ENCODE measurements at places on chromosomes 7 and 10.

DNA sequence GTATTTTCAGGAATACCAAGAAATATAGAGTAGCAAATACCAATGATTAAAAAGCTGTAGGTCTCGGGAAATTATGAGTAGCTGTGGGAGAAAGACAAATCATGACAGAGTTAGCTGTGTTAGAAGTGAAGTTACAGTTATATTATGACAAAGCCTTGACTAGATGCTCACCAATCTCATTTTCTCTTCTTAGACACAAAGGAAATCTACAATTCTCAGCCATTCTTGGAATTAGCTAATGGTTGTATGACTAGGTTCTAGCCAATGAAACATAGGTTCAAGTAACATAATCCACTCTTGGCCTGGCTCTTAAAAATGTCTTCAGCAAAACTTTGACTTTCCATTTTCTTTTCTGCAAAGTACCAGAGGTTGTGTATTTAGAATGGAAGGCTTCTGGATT, 228.8 kb upstream of the MTPN start:
- DNase-seq: no peak

GRCh38 chr7:94178230-94178629, 174.1 kb upstream of the BET1 start:
- DNase-seq: no peak

GRCh38 chr7:88027724-88028123, 93.7 kb downstream of the ADAM22 start:
- no peak for DNase-seq

- no peak for DNase-seq
These were observed 48.9 kb downstream of the CALD1 start for GRCh38 chr7:134828361-134828760.

DNA sequence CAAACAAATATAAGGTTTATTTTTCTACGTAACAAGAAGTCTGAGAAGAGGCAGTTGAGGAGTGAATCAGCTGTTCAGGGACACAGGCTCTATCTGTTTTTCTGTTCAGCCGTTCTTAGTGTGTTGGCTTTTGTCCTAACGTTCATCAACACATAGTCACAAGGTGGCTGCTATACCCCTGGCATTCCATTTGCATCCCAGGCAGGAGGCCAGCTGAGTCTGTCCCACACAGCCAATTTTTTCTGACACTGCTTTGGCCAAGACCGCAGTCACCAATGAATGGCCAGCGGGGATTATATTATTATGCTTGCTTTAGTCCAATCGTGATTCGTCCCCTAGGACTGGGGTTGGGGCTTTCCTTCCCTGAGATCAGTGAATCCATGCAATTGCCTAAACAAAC, 143.4 kb upstream of the CHST15 start:
- DNase-seq: no peak

DNA sequence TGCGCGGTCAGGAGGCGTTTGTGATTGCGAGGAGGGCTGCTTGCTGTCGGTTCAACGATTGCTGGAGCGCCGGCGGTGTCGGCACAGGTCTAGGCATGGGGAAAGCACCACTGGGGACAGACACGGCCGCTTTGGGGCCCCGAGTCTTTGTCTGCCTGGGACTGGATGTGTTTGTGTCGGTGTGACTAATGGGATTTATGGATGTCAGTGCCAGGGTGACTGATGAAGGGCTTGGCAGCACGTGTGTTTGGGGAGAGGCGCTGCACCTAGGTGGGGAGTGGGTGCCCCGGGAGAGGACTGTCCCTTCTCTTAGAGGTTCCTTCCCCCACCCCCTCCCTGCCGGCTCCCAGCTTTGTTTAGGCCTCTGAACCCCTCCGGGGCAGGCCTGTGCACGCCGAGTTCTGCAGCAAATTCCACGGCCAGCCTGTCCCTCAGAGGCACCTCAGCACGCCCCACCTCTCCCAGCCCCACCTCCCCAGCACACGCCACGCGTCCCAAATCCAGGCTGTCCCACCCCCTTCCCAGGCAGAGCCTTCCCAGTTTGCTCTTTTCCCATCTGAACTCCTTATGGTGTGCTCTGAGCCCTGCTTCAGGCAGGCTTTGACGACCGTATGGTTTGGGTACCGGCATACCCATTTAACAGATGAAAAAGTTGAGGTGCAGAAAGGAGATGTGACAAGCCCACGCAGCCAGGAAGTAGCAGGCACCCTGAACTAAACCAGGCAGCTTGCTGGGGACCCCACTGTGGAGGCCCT, 6.4 kb upstream of the TNRC18 start:
- no peak for DNase-seq

DNA sequence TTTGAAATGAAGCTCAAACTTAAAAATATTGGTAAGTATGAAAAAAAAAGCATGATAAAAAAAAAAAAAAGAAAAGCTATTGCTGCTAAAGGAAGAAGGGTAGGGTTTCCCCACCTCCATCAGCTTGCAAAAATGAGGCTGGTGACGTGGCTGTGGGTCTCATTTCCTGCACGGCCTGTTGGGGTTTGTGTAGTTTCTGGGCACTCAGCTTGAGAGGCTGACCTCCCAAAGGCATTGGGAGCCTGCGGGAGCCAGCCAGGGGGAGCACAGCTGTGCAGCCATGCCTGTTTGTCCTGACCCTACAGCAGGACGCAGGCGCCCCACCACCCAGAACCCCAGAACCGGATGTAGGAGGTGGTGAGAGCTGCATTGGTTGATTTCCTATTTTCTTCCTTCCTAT, 48.8 kb upstream of the CARD11 start:
- no peak for DNase-seq
